HCEC 1CT (cell line): ENCODE measurements at places on chromosomes 5 and 9.
A peak's percentile ranks its signal among the peaks of the same experiment; 100 is the strongest.

DNA sequence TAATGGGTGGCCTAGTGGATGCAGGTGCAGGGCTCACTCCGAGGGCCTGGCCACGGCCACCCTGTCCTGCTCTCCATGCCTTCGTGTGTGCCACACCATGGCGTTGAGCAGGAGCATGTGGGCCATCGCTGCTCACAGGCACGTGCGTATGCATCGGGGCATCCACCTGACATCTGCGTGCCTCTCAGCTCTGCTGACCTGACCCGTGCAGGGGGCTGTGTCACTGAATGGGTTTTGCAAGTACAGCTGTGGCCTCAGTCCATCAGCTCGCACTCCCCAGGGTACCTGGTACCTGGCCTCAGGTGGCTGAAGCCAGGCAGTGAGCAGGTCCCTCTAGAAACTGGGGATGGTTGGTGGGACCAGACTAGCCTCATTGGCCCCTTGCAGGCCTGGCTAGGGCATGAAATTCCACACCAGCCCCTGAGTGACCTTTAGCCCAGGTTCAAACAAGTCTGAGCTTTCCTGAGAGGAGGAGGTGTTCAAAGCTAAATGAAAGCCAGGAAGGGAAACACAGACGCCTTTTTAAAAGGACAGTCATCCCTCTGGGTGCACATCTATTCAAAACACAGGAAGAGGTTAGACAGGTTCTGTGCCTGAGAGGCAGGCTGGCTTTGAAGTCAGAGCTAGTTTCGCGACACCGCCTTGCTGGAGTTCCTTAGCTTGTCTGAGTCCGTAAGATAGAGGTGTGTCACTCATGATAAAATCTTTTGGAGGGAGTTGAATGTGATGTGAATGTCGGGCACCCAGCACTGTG is 74.0 kb downstream of the MACROH2A1 start:
- no peak for DNase-seq

DNA sequence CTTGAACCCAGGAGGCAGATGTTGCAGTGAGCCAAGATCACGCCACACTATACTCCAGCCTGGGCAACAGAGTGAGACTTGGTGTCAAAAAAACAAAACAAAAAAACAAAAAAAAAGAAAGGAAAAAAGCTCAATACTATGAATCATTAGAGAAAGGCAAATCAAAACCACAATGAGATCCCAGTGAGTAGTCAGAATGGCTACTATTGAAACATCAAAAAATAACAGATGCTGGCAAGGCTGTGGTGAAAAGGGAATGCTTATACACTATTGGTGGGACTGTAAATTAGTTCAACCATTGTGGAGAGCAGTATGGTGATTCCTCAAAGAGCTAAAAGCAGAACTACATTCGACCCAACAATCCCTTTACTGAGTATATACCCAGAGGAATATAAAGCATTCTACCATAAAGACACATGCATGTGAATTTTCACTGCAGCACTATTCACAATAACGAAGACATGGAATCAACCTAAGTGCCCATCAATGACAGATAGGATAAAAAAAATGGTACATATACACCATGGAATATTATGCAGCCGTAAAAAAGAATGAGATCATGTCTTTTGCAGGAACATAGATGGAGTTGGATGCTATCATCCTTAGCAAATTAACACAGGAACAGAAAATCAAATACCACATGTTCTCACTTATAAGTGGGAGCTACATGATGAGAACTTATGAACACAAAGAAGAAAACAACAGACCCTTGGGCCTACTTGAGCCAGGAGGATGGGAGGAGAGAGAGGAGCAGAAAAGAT is 81.9 kb upstream of the ARRDC3 start:
- peak; percentile 9 for DNase-seq

- peak; percentile 57 for DNase-seq
Measured at GRCh38 chr5:126481243-126481642, 58.0 kb downstream of the GRAMD2B start.

DNA sequence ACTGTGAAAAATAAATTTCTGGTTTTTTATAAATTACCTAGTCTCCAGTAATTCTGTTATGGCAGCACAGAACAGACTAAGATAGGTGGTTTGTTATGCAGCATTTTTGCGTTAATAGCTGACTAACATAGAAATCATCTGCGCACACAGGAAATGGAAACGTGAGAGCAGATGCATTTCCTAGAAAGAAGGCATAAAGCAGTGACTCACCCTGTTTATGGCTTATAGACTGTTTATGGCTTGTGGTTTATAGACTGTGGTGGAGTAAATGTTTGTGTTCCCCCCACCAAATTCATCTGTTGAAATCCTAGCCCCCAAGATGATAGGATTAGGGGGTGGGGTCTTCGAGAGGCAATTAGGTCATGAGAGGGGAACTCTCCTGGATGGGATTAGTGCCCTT is 18.3 kb upstream of the OSMR start:
- peak; percentile 90 for DNase-seq
